ENCODE measurements at places on chromosomes 7 and 10.

DNA sequence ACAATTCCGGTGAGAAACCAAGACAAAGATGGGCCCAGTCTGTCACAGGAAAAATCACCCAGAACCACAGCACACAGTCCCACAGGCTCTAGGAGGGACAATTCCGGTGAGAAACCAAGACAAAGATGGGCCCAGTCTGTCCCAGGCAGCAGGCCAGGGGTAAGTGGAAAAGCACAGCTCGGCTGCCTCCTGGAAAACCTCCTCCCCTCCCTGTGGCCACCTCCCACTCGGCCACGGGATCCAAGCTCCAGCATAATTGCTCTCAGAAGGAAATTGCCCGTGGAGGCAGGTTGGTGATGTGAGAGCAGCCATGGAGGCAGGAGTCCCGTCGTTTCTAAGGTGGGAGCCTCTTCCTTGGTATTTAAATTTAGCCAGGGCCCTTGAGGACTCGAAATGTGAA lies 95.7 kb downstream of the PLXNA4 start:
- DNase-seq: no peak

DNA sequence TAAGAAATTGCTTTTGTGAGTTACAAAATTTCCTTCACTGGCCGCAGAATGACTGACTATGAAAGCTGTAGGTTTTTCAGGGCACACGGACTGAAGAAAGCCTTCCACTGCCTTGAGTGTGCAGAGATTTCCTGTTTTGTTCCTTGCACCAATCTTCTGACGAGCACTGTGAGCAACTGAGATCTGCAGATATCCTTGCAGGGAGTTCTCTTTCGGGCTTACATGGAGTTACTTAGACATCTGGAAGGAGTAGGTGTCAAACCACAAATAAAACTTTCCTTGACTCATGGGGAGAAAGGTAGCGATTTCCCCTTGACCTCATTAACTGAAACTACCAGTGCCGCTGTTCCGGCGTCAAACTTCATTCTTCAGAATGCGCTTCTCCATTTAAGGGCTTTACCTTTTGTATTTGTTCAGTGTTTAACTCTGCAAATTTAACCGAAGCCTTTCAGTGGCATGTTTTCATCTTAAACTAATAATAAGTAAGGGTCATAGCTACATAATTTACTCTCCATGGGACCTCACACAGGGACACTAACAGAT lies 1175.3 kb downstream of the GATA3 start:
- no peak for DNase-seq

DNA sequence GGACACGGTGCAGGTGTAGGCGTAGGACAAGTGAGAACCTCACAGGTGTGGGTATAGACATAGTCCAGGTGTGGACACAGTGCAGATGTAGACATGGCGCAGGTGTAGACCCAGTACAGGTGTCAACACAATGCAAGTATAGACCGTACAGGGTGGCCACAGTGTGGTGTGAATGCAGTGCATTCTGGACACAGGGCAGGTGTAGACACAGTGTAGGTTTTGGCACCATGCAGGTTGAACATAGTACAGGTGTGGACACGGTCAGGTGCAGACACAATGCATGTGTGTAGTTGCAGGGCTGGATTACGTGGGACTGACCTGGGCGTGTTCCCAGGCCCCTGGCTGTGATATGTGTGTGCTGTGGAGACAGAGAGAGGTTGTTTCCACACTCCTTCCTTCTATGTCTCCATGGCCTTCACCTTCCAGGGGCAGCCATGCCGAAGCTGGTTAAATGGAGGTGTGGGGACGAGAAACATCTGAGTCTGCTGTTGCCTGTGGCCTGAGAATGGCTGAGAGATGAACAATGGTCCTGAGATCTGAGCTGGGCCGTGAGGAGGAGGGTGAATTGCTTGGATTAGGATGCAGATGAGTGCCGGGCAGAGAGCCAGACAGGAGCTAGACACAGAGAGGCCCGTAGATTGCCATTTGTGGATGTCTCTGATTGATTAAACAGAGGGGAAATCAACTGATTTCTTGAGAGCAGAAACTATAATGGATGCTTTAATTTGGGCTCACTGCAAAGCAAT lies 343.9 kb upstream of the SHH start:
- DNase-seq: no peak

GRCh38 chr10:90992462-90992861 lies 71.6 kb upstream of the ANKRD1 start:
- no peak for DNase-seq

- no peak for DNase-seq
Observed at GRCh38 chr10:489330-489729, 200.1 kb downstream of the DIP2C start.

DNA sequence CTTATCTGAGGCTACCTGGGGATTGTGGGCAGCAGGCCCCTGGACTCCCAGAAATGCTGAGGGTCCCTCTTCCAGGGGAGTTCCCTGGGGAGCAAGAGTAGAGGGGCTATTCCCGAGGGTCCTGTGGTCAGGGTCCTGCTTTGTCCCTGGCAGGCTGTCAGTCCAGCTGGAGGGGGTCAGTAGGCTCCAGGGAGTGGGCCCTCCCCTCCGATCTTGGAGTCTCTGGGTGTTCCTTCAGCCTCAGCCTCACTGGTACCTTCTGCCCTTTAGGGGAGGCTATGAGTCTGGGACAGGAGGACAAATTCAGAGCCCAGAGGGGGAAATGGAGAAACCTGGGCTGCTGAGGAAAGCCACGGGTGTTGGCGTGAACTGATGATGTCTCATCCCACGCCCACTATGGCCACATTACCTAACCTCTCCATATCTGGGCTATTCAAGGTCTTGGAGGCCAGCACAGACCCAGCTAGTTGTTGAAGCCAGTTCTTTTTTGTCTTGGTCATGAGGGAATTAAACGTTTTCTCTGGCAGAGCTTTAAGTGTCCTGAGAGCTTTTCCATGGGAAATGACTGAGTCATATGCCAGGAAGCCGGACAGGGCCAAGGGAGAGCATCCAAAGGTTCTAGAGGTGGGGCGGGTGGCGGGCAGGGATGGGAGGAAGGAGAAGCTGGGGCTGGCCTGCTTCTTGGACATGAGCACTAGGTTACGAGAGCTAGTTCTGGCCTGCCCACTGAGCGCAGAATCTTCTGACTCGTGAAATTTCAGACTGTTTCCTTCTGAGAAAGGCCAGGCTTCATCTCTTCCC lies 6.2 kb downstream of the CALHM2 start:
- DNase-seq: no peak

DNA sequence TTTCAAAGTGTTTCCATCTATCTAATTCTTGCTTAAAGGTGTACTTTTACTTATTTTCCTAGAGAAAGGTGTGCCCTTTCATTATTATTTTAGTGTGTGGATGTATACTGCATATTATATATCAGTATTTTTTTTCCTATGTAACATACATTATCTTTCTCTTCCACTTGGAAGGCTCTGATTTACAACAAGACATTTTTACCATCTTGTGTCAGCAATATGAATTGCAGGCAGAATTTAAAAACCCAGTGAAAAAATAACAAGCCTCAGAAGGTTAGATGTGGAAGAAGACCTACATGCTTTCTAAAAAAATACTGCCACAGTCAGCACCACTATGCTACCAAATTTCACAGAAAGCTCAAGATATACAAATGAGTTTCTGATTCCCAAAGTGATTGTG lies 327.7 kb upstream of the STEAP1 start:
- DNase-seq: no peak
